ENCODE measurements at places on chromosomes 5 and 9.

- DNase-seq, result no peak
These were observed 86.3 kb upstream of the ERBIN start for GRCh38 chr5:65840071-65840470.

- DNase-seq, result no peak
These were observed 13.8 kb upstream of the FGF18 start for GRCh38 chr5:171405615-171406014.

- DNase-seq, result no peak
These were observed 3.0 kb upstream of the MACROH2A1 start for GRCh38 chr5:135402031-135402430.

- DNase-seq, result no peak
These were observed 143.2 kb downstream of the C9orf152 start for GRCh38 chr9:110064803-110065202.

DNA sequence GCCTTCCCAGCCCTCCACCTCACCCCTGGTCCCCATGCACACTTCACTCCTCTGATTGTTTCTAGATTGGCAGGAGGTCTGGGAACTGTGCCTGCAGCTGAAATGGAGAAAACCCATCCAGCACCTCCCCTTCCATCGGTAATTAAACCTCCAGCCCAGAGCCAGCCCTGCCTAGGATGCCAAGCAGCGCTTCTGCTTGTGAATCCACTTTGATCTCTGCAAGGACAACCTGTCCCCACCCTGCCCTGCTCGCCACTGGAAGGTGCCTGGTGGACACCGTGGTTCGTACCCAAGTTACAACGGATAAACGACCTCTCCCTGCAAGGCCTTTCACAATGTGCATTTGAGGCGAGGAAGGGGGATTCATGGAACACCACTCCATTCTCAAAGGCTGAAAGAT is 50.6 kb downstream of the IRX2 start:
- DNase-seq, result no peak
